ENCODE measurements at places on chromosomes 4 and X. TPM values are rescaled to one million over a fixed set of nuclear protein-coding genes. Genes with fewer than 3 reads are reported as not detected.

AKAP14 gene
- 0.66 TPM for total RNA-seq

NLGN4X gene
- total RNA-seq: not detected

GRCh38 chr4:132792310-132792709 lies 356.8 kb upstream of the PCDH10 start:
- no peak for DNase-seq

ERAS gene
- 0.31 TPM for total RNA-seq

PLP1 gene
- total RNA-seq: not detected

ADRA2C gene
- total RNA-seq: 0.35 TPM

MAGEA10 gene
- not detected for total RNA-seq

CXCL10 gene
- total RNA-seq: 1.2 TPM

GRCh38 chrX:106249706-106250379 lies 81.7 kb downstream of the PWWP3B start:
- DNase-seq: no peak

- DNase-seq: no peak
Observed at GRCh38 chr4:149845743-149846142, 30.1 kb upstream of the IQCM start.

DNA sequence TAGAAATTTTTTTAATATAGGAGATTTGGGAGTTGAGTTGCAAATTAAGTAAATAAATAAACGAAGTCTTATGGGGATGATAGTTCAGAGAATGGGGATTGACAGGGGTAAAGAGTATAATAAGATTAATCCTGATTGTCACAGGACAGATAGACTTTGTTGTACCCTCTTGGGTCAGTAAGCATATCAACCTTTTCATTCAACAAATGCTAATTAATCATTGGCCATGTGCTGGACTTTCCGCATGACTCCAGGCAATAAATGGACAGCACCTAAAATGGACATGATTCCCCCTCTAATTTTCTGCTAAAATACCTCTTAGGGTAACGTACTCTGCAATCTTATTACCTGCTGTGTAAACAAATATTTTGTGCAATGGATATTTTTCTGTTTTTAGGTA lies 1331.1 kb upstream of the ADGRL3 start:
- no peak for DNase-seq

- no peak for DNase-seq
Observed at GRCh38 chrX:76407795-76408194, 19.7 kb upstream of the MAGEE1 start.

DSPP gene
- not detected for total RNA-seq

- DNase-seq: no peak
Observed at GRCh38 chr4:41012293-41012692, 202.0 kb downstream of the APBB2 start.

IL21 gene
- total RNA-seq: 40.1 TPM

GAGE12F gene
- not detected for total RNA-seq

FGFR3 gene
- total RNA-seq: 0.12 TPM

KDR gene
- not detected for total RNA-seq

DNA sequence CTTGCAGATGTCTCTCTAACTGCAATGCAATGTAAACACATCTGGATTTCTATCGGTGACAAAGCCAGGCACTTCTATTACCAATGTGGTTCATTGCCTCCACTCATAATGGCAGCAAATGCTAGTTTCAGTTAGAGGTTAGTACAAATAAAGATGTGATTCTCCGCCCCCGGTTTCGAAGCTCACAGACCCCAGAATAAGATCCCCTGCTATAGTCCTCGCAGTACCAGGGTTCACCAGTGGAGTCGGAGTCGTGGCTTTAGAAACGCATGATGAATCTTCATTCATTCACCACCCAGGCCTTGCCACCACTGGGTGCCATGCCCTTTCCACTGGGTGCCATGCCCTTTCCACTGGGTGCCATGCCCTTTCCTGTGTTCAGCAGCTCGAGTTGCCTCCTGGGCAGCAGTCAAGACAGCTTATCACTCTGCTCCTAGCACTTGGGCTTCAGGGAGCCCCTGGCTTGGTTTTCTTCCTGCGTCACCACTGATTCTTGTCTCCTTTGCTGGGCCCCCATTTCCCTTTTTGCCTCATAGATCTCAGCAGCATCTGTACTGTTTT lies 3.5 kb upstream of the NAA10 start:
- DNase-seq: no peak

GRCh38 chr4:105158837-105159236 lies 12.2 kb downstream of the TET2 start:
- DNase-seq: no peak

DNA sequence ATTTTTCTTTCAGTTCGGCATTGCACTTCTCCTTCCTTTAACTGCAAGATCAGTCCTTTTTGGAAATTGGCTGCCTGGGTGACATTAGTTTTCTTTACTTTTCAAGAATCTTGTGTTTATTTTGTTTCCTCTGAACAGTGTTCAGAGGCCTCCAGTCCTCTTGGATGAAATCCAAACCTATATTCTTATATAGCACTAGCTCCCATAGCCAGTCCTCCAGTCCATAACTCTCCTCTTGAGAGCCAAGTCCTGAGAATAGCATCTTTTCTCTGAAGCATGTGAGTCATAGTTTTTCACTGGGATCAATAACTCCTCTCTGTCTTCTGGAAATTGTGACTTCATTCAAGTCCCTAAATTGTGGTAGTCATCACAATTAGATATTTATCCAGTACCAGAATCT lies 357.5 kb downstream of the RAPGEF2 start:
- no peak for DNase-seq

DNA sequence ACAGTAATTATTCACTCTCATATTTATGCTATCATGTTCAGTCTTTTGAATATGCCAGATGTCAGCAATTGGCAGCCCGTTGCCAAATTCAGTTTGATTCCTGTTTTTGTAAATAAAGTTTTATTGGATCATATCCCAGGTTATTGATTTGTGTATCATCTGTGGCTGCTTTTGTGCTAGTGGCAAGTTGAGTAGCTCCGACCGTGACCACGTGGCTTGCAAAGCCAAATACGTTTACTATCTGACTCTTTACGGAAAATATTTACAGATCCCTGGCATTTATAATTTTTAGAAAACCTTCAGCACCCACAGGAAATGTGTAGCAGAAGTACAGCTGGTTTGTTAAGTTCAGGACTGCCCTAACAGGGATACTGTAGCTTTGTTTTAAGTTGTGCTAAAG lies 67.4 kb downstream of the VCX2 start:
- no peak for DNase-seq

- DNase-seq: no peak
Observed at GRCh38 chr4:19711871-19712270, 539.8 kb upstream of the SLIT2 start.

DNA sequence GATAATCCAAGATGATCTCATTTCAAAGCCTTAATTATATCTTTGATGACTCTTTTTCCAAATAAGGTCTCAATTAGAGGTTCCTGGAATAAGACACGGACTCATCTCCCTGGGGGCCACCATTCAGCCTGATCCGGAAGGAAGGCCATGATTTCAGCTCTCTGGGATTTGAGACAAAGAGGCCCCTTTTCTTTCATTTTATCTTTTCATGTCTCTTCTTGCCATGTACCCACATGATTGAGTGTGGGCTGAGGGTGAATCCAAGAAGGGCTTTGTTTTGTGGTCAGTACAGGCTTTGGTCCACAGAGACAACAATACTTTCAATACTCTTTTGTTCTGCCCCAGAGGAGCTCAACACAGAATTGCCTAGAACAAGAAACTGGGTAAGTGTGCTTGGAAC lies 261.2 kb downstream of the TRIML1 start:
- DNase-seq: no peak

BTK gene
- 0.41 TPM for total RNA-seq

LRIT3 gene
- 0.33 TPM for total RNA-seq

DNA sequence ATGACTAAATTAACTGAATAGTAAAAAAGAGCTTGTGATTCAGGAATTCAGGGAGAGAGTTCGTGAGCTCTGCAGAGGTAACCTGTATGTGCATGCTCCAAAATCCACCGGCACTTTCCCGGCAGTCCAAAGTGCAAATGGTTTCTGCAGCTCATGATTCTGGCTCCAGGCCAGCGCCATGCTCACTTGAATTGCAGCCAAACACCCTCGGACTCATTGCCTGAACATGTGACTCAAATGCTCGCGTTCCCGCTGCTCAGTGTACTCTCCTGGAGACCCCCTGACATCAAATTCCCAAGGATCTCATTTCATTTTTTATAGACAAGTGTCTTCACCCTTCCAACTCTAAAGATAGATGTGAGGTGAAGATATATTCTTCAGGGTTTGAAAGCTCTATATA lies 44.1 kb upstream of the SH3RF1 start:
- no peak for DNase-seq

DNA sequence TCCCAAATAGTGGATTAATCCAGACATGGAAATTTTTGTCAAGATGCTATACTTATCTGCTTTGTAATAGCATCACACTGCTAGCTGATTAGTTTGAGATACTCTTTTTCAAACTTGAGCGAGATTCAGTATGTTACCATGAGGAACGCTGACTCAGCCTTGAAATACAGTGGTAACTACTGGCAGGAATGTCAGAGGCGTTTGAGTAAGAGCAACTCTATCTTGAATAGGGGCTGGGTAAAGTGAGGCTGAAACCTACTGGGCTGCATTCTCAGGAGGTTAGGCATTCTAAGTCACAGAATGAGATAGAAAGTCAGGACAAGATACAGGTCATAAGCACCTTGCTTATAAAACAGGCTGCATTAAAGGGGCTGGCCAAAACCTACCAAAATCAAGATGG lies 2519.6 kb downstream of the ARAP2 start:
- no peak for DNase-seq

GLRB gene
- not detected for total RNA-seq

DNA sequence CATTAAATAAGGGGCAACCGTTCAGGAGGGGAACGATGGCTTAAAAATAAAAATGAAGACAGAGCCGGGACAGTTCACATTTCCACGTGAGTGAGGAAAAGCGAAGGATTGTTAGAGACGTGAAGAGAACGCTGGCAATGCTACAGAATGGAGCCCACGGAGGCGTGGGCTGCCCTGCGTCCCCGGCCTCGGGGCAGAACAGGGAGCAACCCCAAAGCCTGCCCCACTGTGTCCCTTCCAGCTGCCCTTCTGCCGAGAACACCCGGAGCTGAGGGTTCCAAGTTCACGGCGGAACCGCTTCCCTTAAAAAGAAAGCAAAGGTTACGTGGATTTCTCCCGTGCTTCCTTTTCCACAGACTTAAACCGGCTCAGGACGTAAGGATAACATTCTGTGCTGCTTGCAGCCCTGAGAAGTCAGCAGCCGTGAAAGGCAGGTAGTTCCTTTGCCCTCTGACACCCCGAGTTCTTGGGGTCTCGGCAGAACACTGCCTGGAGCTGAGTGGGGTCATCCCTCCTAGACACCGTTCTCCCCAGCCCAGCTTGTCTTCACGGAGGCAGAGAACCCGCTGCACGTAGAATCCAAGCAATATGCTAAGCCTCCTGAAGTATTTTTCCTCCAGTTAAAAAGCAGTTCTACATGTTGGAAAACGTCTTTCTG lies 14.2 kb downstream of the DHRSX start:
- no peak for DNase-seq

GRCh38 chrX:68672581-68673318 lies 25.3 kb downstream of the STARD8 start:
- no peak for DNase-seq

ETDB gene
- total RNA-seq: not detected

NKX6-1 gene
- total RNA-seq: not detected

CITED1 gene
- total RNA-seq: not detected

MTCP1 gene
- 17.1 TPM for total RNA-seq

FGFBP2 gene
- total RNA-seq: 5.6 TPM

CXCL6 gene
- total RNA-seq: not detected

WDR1 gene
- total RNA-seq: 382 TPM

- no peak for DNase-seq
Observed at GRCh38 chr4:145665773-145666172, 14.2 kb upstream of the C4orf51 start.

HDAC6 gene
- total RNA-seq: 189 TPM

VSIG4 gene
- not detected for total RNA-seq

TLL1 gene
- total RNA-seq: not detected

GRCh38 chrX:130688360-130688759 lies 214.6 kb downstream of the ENOX2 start:
- no peak for DNase-seq
